Hindlimb muscle (tissue), 1 donor: ENCODE measurements at places on chromosomes 3 and 15.

DNA sequence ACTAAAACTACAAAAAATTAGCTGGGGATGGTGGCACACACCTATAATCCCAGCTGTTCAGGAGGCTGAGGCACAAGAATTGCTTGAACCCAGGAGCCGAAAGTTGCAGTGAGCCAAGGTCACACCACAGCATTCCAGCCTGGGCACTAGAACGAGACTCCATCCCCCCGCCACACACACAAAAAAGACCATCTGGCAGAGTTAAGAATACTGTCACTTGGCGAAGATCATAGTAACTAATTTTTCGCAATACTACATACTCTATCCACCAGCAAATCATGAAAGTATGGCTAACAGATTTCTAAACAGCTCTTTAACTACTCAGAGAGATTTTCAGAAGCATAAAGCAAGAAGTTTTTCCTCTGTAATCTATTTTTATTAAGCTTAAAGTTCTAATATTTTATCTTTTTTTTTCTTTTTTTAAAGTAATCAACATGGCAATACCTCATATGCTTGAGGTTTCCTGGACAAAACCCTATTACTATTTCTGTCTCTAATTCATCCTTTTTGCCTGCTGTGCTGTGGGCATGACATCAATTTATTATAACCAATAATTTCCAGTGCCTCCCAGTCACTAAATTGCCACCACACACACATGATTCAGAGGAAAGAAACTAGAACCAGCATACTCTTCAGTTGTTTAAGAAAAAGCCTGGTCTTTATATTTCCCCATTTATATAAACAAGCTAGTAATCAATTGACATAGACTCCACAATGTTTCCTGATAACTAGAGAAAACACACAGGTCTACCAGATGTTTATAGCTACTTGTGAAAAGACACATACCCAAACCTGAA is 46.9 kb downstream of the CHSY1 start:
- DNase-seq = no peak

GRCh38 chr3:141876891-141877621 is 613 bp downstream of the ATP1B3 start:
- peak; percentile 46 for DNase-seq

DNA sequence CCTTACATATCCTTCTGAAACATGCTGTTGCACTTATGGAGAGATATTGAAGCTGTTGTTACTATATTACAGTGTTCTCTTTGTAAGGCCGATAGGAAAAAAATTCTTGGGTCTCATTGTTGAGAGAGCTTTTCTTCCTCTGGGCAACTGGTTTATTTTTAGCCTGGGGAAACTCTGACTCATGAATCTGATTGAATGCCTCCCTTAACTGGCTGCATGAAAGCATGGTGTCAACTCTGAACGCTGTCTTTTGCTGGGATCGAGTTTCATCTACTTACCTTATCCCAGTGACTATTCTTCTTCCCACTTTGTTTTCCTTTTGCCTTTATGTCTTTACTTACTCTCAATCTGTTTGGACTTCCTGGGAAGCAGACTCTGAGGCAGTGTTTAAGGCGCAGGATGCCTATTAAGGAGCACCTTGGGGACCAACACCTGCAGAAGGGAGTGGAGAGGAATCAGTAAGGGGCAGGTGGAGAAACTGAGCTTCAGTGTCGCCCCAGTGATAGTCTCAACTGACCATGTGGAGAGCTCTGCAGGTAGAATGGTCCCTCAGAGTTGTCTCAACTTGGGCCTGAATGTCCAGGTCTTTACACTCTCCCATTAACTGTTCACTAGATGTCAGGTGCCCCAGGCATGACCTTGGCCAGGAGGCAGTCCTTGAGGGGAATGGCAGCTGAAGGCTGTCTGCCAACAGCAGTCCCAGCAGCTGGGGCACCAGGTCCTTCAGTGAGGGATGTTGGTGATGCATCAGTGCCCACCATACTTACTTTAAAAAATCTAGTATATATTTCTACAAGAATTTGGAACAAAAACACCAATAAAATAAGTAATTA is 88.9 kb upstream of the CCNL1 start:
- DNase-seq = peak; percentile 24

- peak; percentile 81 for DNase-seq
Observed at GRCh38 chr15:83207660-83208366, at the start of gene HDGFL3. Gene HDGFL3 (minus strand): TSS chr15:83207823. CDS start chr15:83207414, 409 bp downstream.

- DNase-seq = no peak
Observed at GRCh38 chr3:14410503-14411165, 8.2 kb downstream of the SLC6A6 start.

- no peak for DNase-seq
Observed at GRCh38 chr15:88635318-88635717, 3.5 kb upstream of the ISG20 start.

- no peak for DNase-seq
Observed at GRCh38 chr3:184945886-184946625, 134.1 kb downstream of the VPS8 start.

DNA sequence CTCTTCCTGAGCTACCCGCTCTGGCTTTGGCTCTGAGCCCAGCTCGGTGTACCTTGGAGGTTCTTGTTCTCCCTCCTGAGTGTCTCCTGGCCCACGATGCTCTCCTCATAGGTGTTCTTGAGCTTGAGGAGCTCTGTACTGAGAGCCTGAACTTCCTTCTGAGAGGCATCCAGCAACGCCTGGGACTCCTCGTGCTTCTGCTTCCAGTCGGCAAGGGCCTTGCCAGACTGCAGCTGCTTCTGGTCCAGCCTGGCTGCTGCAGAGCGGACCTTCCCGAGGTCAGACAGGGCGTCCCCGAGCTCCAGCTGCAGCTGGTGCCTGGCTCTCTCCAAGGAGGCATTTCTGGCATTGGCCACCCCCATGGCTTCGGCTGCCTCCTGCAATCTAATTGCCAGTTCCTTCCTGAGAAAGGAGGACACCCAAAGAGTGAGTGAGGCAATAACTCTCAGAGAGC is 99.8 kb downstream of the MYH15 start:
- no peak for DNase-seq

- no peak for DNase-seq
Observed at GRCh38 chr3:195087328-195087727, 183.6 kb downstream of the XXYLT1 start.

GRCh38 chr3:187858711-187859110 is 113.4 kb upstream of the BCL6 start:
- no peak for DNase-seq

- DNase-seq = no peak
Observed at GRCh38 chr15:79798311-79798710, 98.5 kb downstream of the MTHFS start.

DNA sequence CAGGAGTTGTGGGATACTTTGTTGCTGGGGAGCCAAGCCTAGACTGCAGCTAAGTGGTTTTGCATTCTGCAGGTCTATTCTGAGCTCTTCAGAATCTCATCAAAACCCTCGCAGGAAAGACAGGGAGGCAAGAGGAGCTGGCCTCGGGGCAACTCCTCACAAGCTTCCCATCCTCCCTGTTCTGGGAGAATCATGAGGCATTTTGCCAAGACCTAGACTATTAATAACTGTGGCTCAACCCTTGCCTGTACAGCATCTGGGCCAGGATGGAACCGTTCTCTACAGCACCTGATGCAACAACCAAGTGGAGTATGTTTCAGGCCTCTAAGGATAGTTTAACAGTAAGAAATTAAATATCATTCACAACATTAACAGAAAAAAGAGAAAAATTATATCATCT is 20.2 kb upstream of the SLC6A20 start:
- DNase-seq = no peak

DNA sequence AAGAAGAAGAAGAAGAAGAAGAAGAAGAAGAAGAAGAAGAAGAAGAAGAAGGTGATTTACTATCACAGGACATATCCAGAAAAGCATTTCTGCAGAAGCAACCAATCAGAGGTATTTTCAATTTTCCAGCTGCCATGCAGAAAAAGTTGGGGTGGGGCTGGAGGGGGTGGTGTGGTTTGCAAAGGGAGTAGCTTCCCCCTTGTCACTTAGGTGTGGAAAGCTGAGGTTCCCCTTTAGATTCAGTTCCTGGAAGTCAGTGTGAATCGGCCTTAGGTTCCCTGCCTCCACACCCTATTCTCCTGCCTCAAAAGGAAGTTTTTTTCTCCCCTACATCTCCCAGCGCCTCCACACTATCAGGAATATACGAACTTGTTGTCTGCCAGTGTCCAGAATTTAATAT is 276.7 kb upstream of the ARRDC4 start:
- no peak for DNase-seq

GRCh38 chr3:4908433-4909156 is 70.6 kb upstream of the BHLHE40 start:
- DNase-seq = no peak

DNA sequence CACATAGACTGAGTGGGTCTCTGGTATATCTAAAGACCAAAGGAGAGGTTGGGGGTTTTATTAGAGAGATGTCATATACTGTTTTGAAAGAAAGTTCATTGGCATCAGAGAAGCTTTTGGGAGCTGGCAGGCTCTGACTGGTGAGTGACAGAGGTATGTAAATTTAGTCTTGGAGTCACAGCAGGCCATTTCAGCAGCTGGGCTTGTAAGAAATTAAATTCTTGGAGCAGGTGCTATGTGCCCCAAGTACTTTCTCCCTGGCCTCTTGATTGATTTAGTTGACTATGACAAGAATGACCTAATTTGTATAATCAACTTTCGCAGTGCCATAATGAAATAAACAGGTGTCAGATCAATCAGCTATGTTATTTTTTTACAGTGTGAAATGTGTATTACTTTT is 47.8 kb upstream of the CDAN1 start:
- DNase-seq = no peak

DNA sequence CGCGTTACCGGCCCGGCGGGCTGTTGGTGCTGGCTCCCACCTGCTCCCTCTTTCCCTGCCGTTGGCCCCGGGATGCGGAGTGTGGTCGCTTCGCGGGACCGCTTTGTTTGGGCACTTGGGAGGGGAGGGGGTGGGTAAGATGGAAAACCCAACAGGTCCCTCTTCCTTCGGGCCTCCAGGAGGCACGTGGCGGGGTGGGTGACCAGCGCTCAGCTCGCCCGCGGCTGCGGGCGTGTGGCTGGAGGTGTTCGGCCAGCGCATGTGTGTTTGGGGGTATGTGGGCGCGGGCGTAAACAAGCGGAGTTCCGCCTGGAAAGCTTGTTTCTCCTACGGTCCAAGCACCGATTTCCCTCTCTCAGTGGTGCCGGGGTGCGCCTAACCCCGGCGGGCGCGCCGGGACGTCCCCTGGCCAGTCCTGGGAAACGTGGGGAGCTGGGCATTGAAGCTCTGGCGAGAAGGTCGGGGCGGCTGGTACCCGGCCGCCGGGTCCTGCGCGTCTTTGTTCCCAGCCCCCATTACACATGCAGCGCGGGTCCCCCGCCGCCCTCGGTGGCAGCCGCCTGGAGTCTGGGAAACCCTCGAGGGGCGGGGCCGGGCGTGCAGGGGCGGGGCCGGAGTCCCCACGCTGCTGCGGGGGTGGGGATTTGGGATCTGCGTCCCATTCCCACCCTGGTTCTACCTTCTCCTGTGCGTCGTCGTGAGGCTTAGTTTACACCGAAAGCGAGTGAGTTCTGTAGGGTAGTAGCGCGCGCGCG is 1.4 kb downstream of the ACVR2B start:
- DNase-seq = peak; percentile 23

DNA sequence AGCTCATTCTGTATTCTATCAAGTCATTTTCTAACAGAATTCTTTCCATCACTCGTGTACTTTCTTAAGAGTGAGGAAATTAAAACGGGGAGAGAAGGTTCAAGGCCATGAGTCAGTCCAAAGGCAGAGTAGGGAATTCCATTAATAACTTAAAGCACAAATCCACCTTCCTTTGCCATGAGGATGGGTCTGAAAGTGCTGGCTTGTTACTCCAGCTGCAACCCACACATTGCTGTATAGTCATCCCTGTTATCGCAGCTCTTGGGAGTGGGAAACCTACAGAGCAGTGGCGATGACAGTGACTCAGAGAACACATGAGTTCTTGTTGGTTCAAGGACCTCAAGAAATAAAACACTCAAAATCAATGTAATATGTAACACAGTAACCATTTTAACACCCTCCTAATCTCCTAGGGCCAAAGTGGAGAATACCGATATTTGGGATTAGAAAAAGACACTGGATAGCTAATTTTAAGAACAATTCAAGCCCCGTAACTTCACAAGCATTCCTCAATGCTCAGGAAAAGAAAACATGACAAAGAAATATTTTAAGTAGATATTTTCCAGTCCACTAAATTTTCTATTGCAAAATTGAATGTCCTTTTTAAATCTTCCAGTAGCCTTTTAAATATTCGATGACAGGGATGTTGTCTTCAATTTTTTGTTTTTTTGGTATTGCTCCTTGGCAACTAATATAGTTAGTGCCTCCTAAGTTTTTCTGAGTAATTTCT is 179.9 kb upstream of the THBS1 start:
- DNase-seq = no peak

GRCh38 chr3:12725436-12725835 is 33.6 kb downstream of the TMEM40 start:
- no peak for DNase-seq

DNA sequence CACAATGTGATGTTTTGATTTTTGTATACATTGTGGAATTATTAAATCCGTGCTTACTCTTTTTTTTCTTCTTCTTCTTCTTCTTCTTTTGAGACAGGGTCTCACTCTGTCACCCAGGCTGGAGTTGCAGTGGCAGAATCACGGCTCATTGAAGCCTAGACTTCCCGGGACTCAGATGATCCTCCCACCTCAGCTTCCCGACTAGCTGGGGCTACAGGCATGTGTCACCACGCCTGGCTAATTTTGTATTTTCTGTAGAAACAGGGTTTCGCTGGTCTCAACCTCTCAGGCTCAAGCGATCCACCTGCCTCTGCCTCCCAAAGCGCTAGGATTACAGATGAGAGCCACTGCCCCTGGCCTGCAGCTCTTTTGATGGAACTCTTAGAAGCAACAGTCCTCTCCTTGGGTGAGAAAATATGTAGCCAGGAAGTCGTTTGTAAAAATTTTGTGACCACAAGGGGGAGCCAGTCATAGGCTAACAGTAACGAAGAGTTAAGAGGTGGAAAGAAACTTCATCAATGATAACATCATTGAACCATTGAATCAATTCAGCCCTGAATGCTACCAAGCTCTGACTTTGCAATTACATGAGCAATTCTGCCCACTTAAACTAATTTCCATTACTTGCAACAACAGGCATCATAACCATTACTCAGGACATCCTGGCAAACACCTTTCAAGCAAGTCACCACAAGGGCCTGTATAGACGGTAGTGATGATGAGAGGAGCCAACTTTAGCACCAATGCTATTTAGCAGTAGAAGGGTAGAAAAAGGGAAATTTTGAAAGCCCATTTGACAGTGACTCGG is 16.7 kb upstream of the CMTM7 start:
- peak; percentile 73 for DNase-seq

DNA sequence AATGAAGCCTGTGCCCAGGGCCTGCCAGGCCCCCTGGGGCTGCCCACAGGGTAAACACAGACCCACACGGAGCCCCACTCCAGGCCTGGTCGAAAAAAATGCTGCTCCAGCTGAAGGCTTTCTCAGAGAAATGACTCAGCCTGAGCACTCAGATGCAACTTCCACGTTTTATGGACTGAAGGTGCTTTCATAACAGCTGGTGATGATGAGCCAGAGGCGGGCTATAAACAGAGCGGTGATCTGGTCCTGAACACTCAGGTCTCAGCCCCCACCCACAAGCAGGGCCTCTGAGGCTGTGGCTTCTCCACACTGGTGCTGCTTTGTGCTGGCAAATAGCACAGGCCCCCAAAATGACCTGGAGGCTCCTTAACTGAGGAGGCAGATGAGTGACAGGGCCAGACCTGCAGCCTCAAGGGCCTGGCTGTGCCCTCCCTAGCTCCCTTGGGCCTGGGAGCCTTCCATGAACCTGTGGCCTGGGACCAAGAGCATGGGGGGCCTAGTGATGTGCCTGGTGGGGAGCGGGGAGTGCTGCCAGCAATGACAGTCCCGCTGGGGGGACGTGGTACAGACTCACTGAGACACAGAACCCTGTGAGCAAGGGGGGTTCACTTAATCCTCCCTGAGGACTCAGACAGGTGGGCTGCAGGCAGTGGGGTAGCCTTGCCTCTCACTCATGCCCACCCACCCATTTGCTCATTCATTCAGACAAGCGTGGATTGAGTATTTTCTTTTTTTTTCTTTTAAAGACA is 23.0 kb upstream of the FURIN start:
- DNase-seq = no peak
